Camera-type eye (tissue), 1 donor: ENCODE measurements at places on chromosomes 1 and 21. TPM values are rescaled to one million over a fixed set of nuclear protein-coding genes. Genes with fewer than 3 reads are reported as not detected.

KAZN gene
- 22.5 TPM for total RNA-seq

SLAMF8 gene
- 0.60 TPM for total RNA-seq

RIT1 gene
- total RNA-seq: 54.2 TPM

LENEP gene
- 6.0 TPM for total RNA-seq

IL24 gene
- total RNA-seq: not detected

FMOD gene
- total RNA-seq: 137 TPM

LRRC38 gene
- total RNA-seq: 1.6 TPM

ANXA9 gene
- total RNA-seq: 0.55 TPM

GFI1 gene
- 1.1 TPM for total RNA-seq

PEAR1 gene
- 13.7 TPM for total RNA-seq

DYNLT5 gene
- total RNA-seq: 4.6 TPM

FLG gene
- total RNA-seq: 1.3 TPM

CLCA2 gene
- 1.3 TPM for total RNA-seq

OR2M3 gene
- total RNA-seq: not detected
